GM19239 (cell line): ENCODE measurements at places on chromosomes 2 and 18.

GRCh38 chr2:165745916-165746315 lies 48.1 kb downstream of the GALNT3 start:
- no peak for DNase-seq

GRCh38 chr18:7946734-7947377 lies 379.7 kb downstream of the PTPRM start:
- DNase-seq, result no peak

DNA sequence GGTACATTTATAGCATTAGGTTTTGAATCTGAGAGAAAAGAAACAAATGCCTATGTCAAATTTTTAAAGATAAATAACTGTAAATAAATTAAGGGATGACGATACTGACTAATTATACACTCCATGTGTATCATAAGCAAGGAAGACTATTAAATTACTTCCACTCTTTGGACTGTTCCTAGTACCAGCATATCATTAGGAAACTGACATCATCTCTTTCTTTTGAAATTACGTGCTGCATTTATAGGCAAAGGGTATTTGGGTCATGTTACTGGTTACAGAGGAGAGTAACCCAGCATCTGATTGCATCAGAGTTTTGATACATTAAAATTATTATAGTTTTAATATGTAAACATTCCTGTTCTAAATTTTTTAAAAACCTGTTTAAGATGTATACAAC lies 309.7 kb downstream of the XIRP2 start:
- DNase-seq, result no peak

DNA sequence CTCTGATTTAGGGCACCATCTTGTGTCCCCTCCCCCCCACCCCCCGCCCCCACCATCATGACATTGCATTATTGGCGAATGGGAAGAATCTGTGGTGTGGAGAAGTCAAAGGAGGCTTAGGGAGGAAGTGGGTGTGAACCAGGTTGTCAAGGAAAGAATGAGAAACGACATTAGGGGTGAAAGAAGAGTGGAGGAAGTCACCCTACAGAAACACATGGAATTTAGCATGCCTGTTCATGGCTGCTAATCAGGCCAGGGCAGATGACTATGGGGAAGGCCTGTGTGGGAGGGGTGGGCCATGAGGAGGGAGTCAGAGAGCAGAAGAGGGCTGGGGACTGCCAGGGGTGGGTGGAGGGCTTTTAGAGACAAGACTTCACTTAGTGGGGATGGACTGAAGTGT lies 81.6 kb downstream of the AOX1 start:
- no peak for DNase-seq

DNA sequence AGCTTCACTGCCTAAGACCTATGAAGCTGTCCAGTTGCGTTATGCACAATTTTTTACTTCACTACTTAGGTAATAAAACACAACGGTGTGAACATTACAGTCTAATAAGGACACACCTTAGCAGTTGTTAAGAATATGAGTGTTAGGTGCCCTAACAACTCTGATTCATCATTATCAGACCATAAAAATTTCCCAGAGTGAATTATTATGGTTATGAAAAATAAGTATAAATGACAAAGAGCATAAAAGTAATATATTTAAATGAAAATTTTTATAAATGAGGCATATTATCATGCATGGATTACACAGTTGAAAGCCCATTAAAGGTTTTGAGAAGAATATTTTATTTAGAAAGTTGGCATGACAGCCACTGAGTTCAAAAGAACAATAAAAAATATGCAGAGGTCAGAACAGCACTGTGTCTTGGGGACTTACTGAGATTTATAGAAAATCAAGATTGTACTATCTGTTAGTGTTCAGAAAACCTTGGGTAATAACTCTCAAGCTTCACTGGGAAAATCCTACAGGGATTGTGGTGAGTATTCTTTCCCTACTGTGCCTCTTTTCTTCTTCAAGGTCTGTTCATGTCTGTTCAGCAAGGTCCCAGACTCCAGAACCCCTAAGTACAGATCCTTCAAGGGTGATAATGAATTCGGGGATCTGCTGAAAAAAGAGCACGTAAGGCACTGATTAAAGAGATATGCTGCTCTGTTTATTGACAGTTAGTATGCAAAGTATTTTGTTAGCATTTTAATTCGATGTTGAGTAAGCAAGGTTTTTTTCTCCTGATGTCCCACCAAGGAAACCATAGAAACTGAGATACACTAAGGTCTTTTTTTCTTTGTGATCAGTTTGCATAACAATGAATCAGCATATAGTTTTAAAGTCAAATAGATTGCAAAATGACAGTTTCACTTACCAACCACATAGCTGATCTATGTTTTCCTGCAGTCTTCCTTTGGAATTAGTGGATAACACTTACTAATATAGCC lies 250.0 kb downstream of the DSEL start:
- DNase-seq, result no peak

DNA sequence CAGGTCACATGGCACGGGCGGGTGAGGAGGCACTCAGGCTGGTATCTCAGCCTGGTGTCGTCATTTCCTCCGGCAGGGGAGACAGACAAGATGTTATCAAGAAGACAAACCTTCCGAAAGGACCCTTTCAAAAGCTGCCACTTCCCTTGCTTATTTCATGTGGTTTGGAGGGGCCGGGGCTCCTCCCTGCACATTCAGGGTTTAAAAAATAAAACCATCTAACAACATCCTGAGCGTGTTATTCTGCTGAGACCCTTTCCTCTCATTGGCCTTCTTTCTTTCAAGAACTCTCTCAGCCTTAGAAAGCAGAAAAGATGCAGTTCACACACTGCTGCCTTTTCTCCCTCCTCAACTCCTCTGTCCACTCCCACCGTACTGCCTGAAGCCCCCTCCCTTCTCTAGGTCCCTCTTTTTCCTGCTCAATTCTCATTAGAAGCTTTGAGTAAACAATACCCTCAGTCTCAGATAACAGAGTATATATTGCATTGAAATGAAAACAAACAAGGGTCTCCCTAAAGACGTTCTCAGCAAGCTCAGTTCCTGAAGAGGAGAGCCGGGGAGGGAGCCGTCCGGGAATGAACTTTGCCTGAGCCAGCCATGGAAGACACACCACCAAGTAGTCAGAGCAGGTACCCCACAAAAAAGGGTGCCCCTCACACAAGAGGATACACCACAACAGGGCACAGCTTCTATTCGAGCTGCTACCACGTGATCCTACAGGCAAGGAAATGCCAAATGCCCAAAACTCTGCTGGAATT lies 9.7 kb downstream of the SMAD7 start:
- DNase-seq, result no peak
